ENCODE measurements at places on chromosomes 11 and 22.

DNA sequence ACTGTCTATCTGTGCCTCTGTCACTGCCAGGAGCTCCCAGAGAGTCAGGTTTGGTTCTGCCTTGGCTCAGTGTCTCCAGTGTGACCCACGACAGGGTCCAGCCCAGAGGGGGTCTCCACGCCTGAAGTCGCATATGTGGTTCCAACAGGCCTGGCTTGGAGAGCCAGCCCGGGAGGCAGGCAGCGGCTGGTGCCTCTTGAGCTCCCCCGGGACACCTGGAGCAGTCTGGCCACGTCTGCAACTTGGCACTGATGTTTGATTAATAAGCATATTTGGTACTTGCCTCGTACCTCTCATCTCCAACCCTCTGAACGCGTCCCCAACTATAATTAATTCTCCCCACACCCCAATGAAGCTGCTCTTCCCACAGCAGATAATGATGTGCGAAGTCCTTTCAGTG is 31.7 kb upstream of the SHISAL1 start:
- DNase-seq: no peak

GRCh38 chr11:124875401-124875800 is 10.2 kb downstream of the ROBO3 start:
- DNase-seq: no peak

GRCh38 chr22:31871480-31871879 is 72.9 kb upstream of the YWHAH start:
- DNase-seq: no peak

DNA sequence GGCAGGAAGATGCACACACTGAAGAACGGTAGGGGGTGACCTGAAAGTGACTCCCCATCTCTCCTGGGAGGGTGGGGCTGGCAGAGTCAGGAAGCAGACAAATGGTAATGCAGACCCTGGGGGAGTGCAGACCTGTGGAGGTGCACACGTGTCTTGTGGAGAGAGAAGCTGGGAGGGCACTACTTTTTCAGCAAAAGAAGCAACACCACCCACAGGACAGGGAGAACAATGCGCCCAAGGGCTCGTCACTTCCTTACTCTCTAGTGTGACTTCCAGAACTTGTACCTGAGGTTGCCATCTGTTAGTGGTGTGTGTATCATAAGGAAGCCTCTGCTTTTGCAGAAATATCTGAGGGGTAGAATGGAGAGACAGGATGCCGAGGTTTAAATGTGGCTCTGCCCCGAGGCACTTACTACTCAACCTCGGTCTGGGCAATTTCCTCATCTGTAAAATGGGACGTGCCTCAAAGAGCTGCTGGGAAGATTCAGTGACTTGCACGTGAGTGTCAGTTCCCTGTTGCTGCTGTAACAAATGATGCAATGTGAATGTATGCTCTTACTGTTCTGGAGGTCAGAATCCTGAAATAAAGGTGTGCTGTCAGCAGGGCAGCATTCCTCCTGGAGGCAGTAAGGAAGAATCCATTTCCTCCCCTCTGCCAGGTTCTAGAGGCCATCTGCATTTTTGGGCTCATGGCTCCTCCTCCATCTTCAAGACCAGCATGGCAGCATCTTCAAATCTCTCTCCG is 323.4 kb downstream of the SHANK2 start:
- DNase-seq: no peak

DNA sequence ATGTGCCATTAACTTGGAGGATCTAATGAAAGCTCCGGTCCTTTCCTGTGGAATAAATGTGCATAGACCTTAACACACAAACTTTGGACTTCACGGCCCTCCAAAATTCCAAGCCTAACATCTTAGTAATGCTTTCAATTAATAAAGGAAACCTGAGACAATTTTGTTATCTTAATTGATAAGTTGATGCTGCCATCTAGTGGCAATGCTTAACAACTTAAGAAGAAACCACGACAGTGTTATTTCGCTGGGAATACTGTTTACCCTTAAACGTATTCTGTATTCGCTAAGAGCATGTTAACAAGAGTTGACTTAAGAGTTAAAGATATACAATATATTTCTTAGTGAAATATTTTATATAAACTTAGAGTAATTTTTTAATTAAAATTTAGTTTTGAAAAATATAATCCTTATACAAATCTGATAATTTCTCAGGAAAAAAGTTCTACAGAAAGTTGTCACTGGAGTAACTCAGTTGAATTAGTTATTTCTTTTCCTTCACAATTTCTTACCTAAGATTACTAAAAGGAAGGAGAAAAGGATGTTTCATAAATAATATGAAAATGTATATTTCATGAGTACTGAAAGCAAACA is 35.0 kb upstream of the OR9G4 start:
- DNase-seq: peak; percentile 2

- DNase-seq: no peak
These were observed at the start of gene KCNJ11 for GRCh38 chr11:17388609-17389210. Gene KCNJ11 (minus strand): TSS chr11:17388659. CDS start chr11:17388091, 568 bp downstream.

- no peak for DNase-seq
These were observed at the start of gene LRRC10B for GRCh38 chr11:61507962-61508861. Gene LRRC10B (plus strand): TSS chr11:61508749. CDS start chr11:61508999, 250 bp downstream.

- DNase-seq: no peak
These were observed 162.8 kb downstream of the BRD1 start for GRCh38 chr22:49664891-49665290.
